ENCODE measurements at places on chromosomes 4 and X.

DNA sequence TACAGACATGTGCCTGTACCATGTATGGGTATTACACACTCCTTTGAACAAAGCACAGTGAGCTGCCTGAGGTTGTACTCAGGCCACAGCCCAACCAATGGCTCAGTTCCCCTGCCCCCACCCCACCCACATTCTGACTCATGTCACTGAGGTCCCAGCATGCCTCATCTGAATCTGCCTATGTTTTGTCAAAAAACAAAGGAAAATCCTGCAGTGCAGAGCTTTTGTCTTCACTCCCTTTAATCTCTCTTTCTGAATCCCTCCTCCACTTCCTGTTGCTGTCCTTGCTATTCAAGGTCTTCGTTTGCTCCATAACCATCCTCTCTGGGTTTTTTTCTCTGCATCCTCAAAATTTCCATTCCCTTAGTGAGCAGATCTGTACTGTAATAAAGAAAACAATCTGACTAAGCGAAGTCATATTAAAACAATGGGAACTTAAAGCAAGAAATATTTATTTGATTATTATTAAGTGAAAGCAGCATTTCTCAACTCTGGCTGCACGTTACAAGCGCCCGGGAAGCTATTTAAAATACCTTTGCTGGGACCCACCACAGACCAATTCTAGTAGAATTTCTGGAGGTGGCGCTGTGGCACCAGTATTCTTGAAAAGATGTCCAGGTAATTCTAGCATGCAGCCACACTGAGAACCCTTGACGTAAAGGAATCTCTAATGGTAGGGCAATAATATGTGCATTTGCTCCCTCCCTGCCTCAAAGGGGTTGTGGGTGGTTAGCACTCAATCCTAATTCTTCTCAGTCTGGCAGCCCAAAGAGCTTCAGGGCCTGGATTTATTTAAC lies 8.7 kb downstream of the GUCY2F start:
- DNase-seq = no peak

GRCh38 chr4:187183826-187184225 lies 460.2 kb upstream of the FAT1 start:
- DNase-seq = no peak

- DNase-seq = no peak
Observed at GRCh38 chr4:76987153-76987591, 37.6 kb downstream of the SEPTIN11 start.

DNA sequence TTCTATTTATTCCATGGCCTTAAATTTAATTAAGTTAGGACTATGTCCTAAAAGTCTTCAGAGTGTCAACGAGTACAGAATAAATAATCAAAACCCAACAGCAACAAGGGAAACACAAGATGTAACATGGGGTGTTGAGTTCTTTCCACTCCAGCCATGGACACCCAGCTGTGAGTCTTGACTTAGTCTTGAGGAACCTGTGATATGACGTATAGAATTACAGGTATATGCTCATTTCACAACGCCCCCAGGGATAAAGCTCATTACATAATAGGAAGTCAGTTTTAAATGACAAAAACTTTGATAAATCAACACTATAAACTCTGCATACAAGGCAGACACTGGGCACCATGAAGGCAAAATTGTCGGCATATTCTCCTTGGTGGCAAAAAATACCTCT lies 200.0 kb upstream of the CASK start:
- DNase-seq = no peak

- no peak for DNase-seq
Observed at GRCh38 chr4:19005211-19005610, 983.7 kb upstream of the LCORL start.

GRCh38 chr4:168308912-168309311 lies 9.6 kb downstream of the DDX60 start:
- no peak for DNase-seq

DNA sequence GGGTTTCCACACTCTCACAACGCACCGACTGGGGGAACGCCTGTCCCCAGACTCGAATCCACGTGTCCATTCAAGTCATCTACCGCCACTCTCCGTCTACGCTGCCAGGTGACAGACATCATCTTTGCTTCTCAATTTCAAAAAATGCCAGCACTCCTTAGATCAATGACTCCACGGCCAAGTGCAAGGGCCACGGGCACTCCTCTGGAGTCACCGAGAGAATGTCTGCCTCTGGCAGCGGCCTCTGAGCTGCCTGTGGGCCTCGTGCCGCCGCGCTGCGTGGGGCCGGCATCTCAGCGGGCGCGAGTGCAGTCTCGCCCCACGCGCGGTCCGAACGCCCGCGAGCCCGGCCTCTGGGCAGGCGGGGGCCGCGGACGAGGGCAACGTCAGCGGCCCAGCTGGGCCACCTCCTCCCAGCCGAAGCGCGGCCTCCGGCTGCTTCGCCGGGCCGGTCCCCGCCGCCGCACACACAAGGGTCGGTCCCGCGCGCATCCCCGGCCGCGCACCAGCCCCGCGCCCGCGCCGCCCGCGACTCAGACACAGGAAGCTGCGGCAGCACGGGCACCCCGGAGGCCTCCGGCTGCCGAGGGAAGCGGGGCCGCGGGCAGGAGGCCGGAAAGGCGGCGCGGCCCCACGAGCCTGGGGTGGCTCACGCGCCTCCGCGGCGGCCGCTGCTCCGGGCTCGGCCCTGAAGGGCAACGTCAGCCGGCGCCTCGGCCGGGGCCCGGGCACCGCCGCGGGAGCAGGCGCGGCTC lies 450 bp downstream of the ACSL1 start:
- DNase-seq = no peak

- DNase-seq = no peak
Observed at GRCh38 chr4:41218703-41219102, 4.4 kb upstream of the APBB2 start.

DNA sequence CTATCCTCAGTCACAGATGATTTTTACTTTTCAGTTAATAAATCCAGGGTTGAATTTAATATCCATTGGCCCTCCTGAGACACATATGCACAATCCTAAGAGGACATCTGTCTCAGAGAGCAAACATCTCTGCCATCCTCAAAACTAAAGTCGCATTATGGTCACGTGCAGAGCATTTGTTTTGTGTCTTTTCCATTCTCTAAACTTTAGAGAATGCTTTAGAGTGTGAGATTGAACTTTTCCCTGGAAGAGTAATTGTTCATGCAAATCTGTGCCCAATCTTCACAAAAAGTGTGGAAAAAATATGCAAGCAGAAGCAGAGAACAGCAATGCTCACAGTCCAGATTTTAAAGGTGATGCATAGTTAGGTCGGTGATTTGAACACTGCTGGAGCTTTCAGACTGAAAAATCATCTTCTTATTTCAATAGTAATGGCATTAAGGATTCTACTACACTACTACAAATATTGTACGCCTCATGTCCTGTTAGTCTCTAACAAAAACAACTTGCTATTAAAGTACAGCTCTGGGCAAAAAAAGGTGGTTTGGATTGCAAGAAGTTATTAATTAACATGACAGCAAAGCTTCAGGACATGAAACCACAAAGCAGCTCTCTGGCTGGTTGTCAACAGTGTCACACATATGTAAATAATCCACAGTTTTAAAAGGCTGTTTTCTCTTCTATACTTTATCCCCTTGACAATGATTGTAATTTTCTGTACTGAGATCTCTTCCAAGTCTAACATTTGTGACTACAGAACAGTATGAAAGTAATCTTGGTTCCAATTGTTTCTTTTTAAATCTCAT lies 19.9 kb downstream of the DCHS2 start:
- DNase-seq = no peak

DNA sequence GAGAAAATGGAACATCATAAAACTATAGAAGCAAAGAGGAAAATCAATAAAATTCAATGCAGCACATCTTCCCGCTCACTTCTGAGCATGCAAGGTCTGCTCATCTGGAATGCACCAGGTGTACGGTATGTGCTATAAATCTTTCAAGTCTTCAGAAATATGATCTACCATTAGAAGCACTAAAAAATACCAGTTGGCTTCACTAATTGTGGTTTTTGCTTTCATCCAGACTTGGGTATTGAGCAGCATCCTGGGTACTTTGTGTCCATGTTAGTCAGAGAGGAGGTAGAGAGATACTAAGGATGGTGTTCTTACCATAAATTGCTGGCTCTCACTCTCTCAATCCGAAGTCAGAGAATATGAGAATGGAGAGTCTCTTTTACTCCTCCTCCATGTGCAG lies 477.1 kb downstream of the PPARGC1A start:
- no peak for DNase-seq

- no peak for DNase-seq
Observed at GRCh38 chrX:149487292-149487691, 17.8 kb downstream of the IDS start.

GRCh38 chr4:176879380-176880116 lies 86.8 kb upstream of the VEGFC start:
- DNase-seq = no peak

DNA sequence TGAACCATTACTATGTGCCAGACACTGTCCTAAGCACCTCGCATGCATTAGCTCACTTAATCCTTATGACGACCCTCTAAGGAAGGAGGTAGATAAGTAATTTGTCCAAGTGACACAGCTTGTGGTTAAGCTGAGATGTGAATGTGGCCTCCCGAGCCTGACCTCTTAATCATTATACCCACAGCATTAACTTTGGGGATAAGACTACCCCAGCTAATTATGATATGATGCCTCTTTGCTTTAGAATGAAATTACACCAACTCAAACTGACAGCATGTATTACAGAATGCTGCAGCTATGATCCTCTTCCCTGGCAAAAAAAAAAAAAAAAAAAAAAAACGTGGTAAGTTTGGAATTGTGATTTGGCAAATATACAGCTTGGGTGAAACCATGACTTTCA lies 53.5 kb downstream of the APBB2 start:
- no peak for DNase-seq

DNA sequence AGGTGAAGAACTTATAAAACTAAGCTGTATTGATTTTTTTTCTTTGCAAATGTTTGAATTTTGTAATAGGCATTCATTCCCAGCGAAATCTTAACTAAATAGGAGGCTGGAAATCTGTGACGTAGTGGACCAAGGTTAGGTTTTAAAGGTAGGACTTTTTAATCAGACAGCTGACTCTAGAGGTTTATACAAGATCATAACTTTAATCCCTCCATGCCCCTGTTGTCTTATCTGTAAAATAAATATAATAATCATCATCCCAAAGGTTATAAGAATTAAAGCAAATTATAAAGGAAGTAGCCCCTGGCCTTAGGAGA lies 101.3 kb downstream of the SHROOM3 start:
- no peak for DNase-seq

- no peak for DNase-seq
Observed at GRCh38 chr4:38691251-38692008, 27.4 kb downstream of the KLF3 start.

All from hippocampal formation (tissue), 2 donors.